Activated CD8-positive, alpha-beta T cell treated with anti-CD3 and anti-CD28 coated beads, Interleukin-2, amount 10 ng/mL, durations not matched to agents 7 days and 5 days (primary cell): ENCODE measurements at places on chromosomes 16 and 17.

DNA sequence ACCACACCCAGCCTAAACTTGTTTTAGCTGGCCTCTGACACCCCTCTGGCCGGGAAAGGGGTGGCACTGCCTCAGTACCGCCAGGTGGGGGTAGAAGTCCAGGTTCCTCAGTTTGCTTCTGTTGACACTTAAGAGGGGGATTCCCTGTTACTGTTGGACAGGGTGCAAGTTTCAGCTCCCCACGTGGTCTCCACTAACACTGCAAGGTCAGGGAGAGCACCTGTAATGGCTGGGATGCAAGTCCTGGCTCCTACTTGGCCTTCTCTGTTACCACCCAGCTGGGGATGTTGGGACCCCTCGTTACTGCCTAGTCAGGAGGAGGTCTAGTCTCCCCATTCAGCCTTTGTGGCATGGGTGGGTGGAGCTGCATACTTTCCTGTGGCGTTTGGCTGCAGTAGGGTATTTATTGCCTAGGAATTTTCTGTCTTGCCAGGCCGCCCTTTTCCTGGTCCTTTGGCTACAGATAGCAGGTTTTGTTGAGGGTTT lies 10.6 kb upstream of the MFAP4 start:
- no peaks in the 10 kb centered on the region for H3K36me3 ChIP-seq
- DNase-seq, result no peak
- peaks cover 2% of the 10 kb centered on the region for H3K4me1 ChIP-seq
- no peak overlapping the region for H3K4me3 ChIP-seq
- peaks cover 26% of the 10 kb centered on the region for H3K27me3 ChIP-seq
- H3K27ac ChIP-seq, result no peak overlapping the region

- peaks cover 25% of the 10 kb centered on the region for H3K27me3 ChIP-seq
- H3K36me3 ChIP-seq, result no peaks in the 10 kb centered on the region
- H3K4me3 ChIP-seq, result no peak overlapping the region
- peaks cover 23% of the 10 kb centered on the region for H3K4me1 ChIP-seq
- no peak overlapping the region for H3K27ac ChIP-seq
Measured at GRCh38 chr16:74997042-74997491, 1.8 kb upstream of the ZNRF1 start.

DNA sequence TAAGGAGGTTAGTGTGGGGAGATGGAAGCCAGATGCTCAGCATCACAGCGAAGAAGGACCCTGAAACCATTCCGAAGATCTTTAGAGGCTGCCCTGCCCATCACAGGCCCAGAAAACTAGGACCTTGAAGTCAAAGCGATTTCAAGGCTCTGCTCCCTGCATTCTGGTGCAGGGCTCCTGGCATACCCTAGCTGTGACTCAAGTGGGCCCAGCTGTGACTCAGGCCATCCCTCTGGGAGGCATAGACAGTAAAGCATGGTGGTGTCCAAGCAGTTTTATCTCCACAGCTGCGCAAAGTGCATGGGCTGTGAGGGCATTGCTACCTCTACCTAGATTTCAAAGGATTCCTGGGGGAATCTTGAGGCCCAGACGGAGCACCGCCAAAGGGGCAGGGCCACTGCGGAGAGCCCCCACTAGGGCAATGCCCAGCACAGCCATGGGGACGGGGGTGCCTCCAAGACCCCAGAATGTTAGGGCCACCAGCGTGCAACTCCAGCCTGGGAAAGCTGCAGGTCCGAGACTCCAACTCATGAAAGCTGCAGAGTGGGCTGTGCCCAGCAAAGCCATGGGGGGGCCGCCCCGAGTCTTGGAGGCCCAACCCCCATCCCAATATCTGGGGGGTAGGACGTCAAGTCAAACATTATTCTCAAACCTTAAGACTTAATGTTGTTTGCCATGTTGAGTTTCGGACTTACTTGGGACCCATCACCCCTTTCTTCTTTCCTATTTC lies 11.7 kb upstream of the ZNF594 start:
- no peak overlapping the region for H3K4me3 ChIP-seq
- H3K36me3 ChIP-seq, result no peaks in the 10 kb centered on the region
- H3K27ac ChIP-seq, result no peak overlapping the region
- DNase-seq, result no peak
- no peaks in the 10 kb centered on the region for H3K27me3 ChIP-seq
- peaks cover 3% of the 10 kb centered on the region for H3K4me1 ChIP-seq

DNA sequence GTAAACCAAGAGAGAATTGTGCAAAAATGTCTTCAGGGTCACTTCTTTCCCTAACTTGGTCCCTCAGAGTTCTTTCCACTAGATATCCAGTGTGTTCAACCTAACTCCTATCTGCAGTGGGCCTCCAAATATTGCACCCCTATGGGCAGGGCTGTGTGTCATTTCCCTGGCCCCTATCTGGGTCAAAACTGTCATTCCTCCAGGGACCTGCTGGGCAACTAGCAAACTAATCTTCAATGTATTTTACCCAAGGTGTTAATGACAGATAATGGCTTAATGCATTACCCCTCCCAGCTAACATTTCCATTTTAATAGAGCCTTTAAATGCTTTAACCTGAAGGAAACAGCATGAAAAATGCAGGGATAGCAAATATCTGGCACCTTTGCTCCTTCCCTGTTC lies 25.8 kb upstream of the SKAP1 start:
- H3K4me3 ChIP-seq, result peak overlapping the region; percentile 24
- H3K4me1 ChIP-seq, result peaks cover 77% of the 10 kb centered on the region
- H3K36me3 ChIP-seq, result peaks cover 22% of the 10 kb centered on the region
- DNase-seq, result no peak
- H3K27me3 ChIP-seq, result peaks cover 3% of the 10 kb centered on the region

DNA sequence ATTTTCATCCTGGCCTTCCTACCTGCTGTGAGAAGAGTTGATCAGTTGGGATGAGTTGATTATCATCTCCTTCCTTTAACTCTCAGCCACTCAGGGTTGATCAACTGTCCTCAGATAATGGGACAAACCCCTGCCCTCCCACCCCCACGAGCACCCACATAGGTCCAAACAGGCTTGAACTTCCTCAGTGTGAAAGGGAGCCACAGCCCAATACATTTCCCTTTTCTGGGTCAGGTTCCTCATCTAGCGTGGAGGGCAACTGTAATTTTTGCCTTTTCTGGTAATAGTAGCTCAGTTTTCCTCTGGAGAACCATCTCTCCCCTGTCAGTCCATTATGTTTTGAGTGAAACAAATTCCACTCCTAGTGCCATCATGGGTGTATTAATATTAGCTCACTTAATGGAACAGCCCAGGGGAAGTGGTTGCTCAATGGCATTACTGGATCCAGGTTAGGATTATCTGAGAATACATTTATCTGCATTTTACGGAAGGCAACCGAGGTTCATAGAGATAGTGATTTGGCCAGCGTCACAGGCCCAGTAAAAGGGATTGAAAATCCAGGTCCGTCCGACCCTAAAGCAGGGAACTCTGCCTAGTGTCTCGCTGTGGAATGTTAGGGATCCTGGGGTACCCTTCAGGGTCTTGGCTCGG lies 476 bp upstream of the LPCAT2 start:
- H3K27me3 ChIP-seq, result peaks cover 26% of the 10 kb centered on the region
- no peak for DNase-seq
- H3K4me1 ChIP-seq, result peaks cover 7% of the 10 kb centered on the region

DNA sequence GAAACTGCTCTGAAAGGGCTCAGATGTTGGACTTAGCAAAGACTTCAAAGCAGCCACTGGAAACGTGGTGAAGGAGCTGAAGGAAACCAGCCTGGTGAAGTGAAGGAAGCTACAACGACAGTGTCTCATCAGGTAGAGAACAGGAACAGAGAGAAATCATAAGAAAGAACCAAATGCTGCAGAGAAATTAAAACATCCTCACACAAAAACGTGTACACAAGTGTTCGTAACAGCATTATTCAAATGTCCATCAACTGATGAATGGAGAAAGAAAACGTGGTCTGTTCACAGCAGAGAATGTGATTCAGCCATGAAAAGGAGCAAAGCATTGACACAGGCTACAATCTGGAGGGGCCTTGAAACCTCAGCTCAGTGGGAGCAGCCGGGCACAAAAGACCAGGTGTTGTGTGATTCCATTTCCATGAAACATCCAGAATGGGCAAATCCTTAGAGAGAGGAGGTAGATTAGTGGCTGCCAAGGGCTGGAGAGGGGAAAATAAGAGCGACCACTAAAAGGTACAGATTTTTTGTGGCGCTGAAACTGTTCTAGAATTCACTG lies 26.9 kb downstream of the IFT140 start:
- H3K36me3 ChIP-seq, result peaks cover 2% of the 10 kb centered on the region
- no peak overlapping the region for H3K4me3 ChIP-seq
- no peaks in the 10 kb centered on the region for H3K27me3 ChIP-seq
- no peaks in the 10 kb centered on the region for H3K4me1 ChIP-seq

DNA sequence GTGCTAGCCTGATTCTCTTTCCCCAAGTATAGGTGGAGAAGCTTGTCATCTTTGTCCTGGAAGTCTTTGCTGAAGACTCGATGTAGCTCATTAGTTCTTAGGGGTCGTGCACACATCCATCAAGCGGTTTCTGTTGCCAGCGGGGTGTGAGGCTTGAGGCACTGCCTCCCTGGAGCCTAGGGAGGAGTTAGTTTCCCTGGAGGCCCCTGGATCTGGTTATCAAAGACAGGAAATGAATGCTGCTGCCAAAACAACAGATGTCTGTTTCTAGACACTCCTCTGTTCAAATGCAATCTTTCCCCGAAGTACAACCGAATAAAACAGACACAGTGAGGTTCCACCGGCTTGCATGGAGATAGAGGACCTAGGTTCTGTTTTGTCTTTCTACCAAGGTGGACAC lies 17.5 kb downstream of the HS3ST4 start:
- peaks cover 5% of the 10 kb centered on the region for H3K27me3 ChIP-seq
- DNase-seq, result no peak
- no peak overlapping the region for H3K27ac ChIP-seq
- no peaks in the 10 kb centered on the region for H3K4me1 ChIP-seq

DNA sequence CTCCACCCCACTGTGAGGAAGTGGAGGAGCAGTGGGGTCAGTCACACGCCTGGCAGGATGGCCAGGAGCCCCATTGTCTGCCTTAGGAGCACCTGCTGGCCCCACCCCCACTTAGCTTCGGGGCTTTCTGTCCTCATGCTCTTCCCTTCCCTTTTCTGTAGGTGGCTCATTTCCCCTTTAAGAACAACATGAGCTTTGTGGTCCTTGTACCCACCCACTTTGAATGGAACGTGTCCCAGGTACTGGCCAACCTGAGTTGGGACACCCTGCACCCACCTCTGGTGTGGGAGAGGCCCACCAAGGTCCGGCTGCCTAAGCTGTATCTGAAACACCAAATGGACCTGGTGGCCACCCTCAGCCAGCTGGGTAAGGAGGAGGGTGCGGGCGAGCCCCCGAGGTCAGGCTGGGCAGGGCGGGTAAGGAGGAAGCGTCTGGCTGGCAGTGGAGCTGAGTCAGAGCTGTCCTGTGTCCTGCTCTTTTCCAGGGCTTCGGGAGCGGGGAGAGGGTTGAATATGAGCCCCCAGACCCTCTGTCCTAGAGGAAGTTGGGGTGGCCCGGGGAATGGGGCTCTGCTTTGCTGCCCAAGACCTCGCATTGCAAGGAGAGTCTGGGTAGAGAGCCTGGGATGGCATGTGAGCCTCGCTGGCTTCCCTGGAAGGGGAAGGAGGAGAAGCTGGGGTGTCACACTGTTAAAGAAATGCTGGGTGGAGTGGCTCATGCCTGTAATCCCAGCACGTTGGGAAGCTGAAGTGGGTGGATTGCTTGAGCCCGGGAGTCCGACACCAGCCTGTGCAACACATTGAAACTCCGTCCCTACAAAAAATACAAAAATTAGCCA lies 9.2 kb upstream of the SERPINF1 start:
- no peak overlapping the region for H3K4me3 ChIP-seq
- no peaks in the 10 kb centered on the region for H3K27me3 ChIP-seq
- peaks cover 4% of the 10 kb centered on the region for H3K4me1 ChIP-seq
- DNase-seq, result no peak

DNA sequence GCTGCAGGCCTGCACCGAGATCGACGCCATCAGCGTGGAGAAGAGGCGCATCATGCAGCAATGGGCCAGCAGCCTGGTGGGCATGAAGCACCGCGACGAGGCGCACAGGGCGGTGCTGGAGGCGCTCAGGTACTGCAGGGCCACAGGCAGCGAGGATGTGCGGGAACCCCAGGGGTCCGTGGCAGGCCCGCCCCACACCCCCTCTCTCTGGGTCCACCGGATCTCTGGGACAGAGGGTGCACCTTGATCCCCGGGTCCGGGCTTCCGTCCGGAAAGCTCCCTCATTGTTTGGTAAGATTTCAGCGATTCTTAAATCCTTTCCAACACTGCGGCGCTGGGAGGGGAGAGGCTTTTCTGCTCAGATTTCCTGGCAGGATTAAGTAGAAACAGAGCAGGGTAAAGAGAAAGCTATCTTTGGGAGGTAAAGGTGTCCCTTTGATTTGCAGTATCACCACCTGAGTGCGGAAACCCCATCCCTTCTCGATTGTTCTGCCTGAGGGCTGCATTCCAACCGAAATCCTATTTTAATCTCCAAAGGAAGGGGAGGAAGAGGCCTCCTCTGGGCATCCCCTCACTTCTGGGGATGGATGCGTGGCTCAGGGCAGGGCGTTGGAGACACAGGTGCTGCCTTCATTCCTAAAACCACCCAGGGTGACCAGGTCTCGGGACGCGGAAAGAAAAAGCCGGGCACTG lies 29.2 kb downstream of the CCDC40 start:
- no peak for DNase-seq
- H3K27ac ChIP-seq, result no peak overlapping the region
- no peaks in the 10 kb centered on the region for H3K27me3 ChIP-seq
- no peaks in the 10 kb centered on the region for H3K4me1 ChIP-seq

DNA sequence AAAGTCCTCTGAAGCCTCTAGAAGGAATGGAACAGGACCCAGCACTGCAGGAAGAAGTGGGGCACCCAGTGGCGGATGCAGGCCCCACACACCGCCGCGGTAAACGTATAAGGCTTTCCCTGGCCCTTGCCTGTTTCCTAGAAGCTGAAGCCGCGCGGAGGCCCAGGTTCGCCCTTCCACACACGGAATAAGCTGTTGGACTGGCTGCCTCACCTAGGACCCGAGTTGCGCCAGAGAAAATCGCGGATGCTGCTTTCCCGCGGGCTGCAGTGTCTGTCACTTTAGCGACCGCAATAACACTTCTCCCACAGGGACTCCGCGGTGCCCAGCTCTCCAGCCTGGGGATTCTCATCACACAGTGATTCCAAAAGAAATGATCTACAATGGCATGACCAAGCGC lies 1736.9 kb downstream of the TP53TG3F start:
- no peaks in the 10 kb centered on the region for H3K4me1 ChIP-seq
- DNase-seq, result no peak
- H3K36me3 ChIP-seq, result no peaks in the 10 kb centered on the region
- H3K4me3 ChIP-seq, result no peak overlapping the region
- H3K27ac ChIP-seq, result no peak overlapping the region

- peak; percentile 26 for DNase-seq
- H3K27me3 ChIP-seq, result peaks cover 8% of the 10 kb centered on the region
- peak overlapping the region; percentile 94 for H3K27ac ChIP-seq
- H3K4me3 ChIP-seq, result peak overlapping the region; percentile 53
- H3K4me1 ChIP-seq, result peaks cover 34% of the 10 kb centered on the region
Measured at GRCh38 chr17:16989230-16989952, 17.5 kb upstream of the TNFRSF13B start.

- H3K36me3 ChIP-seq, result no peaks in the 10 kb centered on the region
- peaks cover 6% of the 10 kb centered on the region for H3K4me1 ChIP-seq
- no peak for DNase-seq
- H3K27me3 ChIP-seq, result peaks cover 20% of the 10 kb centered on the region
- no peak overlapping the region for H3K4me3 ChIP-seq
- H3K27ac ChIP-seq, result no peak overlapping the region
Measured at GRCh38 chr17:50685334-50685665, 22.4 kb downstream of the ANKRD40 start.
